ENCODE measurements at places on chromosomes 2 and 18.

- DNase-seq = peak; percentile 31
These were observed 19.2 kb downstream of the E2F6 start for GRCh38 chr2:11446733-11447248.

- no peak for DNase-seq
These were observed 54.8 kb downstream of the LAMA1 start for GRCh38 chr18:7062811-7063210.

DNA sequence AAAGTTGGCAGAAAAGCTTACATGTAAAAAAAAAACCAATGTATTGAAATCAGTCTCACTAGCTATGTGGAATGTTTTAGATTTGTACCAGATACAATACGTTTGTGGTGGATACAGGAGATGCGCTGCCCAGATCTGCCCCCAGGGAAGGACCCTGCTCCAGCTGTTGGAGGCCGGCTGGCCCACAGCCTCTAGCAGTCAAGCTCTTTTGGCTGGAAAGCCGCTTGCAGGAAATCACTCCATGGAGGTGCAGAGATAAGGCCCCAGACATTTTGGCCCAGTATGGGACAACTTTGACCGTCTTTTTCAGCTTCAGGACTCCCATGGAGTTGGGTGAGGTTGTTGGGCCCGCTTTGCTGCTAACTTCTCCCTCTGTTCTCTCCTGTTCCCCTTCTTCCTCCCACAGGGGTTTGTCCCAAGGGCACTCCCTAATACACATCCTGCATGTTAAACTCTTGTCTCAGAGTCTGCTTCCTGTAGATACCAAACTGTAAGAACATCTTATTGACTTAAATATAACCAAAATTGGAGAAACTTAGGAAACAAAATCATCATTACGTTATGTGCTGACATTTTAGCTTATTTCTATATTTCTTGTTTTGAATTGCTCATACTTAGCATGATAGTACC, 1.7 kb upstream of the QPCT start:
- no peak for DNase-seq

- DNase-seq = no peak
These were observed 101.6 kb upstream of the HNMT start for GRCh38 chr2:137862651-137863050.

DNA sequence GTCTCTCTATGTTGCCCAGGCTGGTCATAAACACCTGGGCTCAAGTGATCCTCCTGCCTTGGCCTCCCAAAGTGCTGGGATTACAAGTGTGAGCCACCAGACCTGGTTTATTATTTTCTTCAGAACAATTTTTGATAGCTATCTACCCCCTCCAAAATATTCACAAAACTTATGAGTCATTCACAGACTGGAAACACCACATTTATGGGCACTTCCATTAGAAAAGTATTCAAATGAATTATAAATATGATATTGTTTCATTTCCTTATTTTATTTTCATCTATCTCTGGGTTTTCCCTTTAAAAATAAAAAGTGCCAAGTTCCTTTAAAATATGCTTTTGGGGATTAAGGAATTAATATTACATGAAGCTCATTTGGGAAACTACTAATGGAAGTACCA, 58.8 kb upstream of the MSTN start:
- DNase-seq = no peak

GRCh38 chr2:95260028-95261023, 13.9 kb upstream of the PROM2 start:
- no peak for DNase-seq

- no peak for DNase-seq
These were observed 510.1 kb downstream of the TDRD15 start for GRCh38 chr2:21633911-21634310.

DNA sequence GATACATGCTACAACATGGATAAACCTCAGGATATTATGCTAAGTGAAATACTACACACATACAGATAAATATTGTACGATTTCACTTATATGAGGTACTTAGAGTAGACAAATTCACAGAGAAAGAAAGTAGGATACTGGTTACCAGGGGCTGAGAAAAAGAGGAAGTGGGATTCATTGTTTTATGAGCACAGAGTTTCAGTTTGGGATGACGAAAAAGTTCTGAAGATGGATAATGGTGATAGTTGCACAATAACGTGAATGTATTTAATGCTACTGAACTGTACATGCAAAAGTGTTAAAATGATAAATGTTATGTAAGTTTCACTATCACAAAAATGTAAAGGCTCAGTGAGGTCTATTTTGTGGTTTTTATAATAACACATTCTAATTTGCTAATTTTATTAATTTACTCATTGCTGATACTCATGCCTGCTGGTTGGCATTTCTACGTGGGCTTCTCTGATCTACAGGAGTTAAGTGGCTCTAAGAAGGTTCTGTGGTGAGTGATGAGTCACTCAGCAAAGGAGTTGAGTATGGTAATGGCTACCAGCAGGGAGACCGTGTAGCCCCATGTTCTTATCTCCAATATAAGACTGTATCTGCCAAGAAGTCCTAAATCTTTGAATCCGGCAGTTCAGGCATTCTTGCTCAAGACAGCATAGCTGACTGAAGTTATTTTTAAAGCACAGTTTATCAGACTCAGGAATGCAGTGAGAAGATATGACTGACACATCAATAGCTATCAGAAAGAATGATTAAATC, 41.1 kb downstream of the UPP2 start:
- no peak for DNase-seq

GRCh38 chr2:50929661-50930060, 102.3 kb downstream of the NRXN1 start:
- DNase-seq = no peak
